ENCODE measurements at places on chromosomes 4 and X.

DNA sequence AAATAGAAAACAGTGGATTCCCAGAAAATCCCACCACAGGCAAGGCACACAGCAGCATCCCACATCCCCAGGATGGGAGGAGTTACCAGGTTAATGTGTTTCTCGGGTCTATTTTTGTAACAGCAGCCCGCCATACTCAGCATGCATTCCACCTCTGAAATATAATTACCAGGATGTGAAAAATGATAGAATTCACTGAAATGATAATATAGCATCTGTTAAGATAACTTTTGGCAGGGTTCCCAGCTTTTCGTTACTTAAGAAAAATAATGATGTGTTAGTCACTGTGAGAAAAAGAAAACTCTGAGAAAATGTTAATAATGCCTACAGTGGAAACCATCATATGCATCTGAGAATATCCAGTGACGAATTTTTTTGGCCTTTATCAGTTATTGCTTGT is 87.1 kb downstream of the VCX2 start:
- DNase-seq = no peak

DNA sequence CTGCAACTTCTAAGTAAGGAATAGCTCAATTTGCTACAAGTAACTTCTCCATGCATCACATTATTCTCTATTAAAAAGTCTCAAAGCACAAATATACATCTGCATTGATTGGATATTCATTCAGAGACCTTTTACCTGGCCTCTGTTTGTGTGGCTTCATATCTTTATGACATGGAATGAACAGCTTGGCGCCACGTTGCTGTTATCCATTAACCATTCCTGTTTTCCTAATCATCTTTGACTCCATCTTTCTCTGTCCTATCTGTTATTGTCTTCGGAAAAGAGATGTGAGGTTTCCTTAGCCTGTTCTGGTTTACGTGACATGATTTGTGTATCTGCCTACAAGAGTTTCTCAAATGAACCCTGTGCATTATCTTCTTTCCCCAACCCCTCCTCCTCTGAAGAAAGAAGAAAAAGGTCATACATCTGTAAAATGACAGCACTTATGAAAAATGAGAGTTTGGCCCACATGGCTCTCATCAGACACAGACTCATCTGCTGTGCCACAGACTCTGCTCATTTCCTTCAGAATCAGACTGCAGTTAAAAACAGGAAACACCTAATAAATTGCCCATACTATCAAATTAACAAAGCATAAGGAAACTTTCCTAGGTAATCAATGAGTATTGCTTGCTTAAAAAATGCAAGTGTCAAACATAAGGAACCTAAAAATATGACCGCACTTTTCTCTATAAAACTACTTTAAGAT is 347.6 kb upstream of the FAM241A start:
- DNase-seq = no peak

- DNase-seq = no peak
These were observed 46.7 kb downstream of the CXorf49B start for GRCh38 chrX:71809886-71810285.

- DNase-seq = no peak
These were observed 169.6 kb downstream of the RAPGEF2 start for GRCh38 chr4:159272273-159273140.

DNA sequence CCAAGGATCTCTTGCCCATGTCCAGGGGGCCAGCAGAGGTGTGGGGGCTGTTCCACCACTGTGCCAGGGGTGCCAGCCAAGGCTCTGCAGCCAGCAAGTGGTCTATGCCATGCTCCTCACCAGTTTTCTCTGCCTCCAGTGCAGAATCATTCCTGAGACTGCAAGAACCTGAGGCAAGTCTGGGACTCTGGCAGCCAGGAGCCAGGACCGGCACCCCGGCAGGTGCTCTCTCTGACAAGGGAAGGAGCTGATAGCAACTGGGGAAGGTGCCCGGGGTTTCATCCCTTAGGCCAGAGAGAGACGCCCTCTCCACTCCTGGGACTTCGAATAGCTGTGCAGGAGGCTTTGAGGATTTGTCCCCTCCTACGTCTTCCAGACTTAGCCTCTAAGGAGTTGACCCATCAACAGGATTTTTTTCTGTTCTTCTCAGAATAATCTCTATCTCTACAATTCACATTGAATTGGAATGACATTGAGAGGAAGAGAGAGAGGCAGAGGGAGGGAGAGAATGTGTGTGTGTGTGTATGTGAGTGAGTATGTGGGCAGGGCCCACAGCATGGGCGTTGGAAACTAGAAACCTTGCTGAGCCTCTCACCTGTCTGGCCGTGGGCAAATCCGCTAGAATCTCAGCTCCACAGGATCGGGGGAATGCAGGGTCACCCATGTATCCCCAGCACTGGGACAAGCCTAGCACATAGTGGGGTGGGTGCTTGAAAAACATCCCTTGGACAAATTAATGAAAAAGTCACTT is 74.5 kb upstream of the AFAP1 start:
- no peak for DNase-seq

GRCh38 chrX:3516051-3516541 is 169.6 kb upstream of the MXRA5 start:
- DNase-seq = no peak

DNA sequence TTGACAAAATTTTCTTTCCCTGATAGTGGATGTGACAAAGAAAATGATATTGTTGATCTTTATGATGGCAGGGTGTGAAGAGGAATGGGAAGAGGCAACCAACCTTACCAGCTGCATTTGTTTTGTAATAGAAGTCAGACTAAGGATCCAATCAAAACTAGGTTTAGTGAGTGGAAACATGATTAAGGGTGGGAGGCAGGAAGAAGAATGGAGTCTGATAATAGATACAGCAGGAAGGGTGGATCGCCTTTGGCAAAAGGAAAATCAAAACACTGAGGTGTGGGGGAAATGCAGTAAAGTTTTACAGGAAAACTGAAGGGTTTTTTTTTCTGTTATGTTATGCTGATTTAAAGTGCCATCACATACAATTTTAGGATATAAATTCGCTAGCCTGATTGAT is 3.4 kb downstream of the CLIC2 start:
- DNase-seq = no peak

GRCh38 chr4:45580334-45580733 is 543.5 kb downstream of the GABRG1 start:
- DNase-seq = no peak

GRCh38 chr4:174047363-174047762 is 236.1 kb downstream of the FBXO8 start:
- DNase-seq = no peak

- DNase-seq = no peak
These were observed 52.6 kb upstream of the DCTD start for GRCh38 chr4:182969651-182970279.

DNA sequence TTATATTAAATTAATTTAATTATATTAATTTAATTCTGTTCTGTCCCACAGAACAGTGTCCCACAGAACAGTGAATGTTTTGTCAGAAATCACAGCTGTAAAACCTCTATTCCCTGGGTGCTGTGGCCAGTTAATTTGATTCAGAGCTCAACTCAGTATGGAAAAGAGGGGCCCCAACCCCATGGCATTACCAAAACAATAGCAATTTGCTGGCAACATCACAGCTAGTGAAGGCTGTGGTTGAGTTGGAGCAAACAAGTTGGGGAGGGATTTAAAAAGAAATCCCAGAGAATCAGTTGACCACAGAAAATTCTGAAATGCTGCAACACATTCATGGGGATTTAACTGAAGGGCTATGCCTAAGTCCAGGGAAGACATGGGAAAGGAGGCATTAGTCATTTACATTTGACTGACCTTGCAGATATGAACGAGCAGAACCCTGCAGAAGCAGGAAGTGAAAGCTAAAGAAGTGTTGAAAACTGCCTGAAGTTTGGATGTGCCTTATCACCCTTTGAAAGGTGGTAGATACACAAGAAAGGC is 30.1 kb downstream of the PDHA2 start:
- DNase-seq = no peak

DNA sequence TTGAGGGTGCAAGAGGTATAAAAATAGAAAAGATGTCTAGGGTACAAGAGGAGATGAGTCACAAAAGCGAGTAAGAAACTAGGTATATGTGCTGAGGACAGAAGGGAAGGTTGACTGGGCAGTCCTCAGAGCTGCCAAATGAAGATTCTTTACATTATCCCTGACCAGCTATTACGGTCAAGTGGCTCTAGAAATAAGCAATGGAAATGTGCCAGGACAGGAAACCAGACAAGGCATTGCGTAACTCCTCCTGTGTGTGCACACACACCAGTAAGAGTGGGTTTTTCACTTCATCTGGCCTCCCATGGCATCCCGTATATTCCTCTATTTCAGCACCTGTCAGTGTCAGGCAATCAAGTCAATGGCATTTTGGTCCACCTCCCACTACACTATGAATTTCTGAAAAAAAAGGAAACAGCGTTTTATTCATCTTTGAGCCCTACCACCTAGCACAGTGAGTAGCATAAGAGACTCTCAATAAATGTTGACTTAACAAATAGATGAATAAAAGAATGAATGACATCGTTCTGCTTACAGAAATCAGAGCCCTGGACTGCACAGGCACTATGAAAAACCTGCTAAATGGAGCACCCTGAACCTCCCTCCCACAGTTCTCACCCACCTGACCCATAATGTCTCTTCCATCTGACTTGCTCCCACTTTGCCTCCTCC is 62.6 kb upstream of the KLF3 start:
- DNase-seq = no peak

DNA sequence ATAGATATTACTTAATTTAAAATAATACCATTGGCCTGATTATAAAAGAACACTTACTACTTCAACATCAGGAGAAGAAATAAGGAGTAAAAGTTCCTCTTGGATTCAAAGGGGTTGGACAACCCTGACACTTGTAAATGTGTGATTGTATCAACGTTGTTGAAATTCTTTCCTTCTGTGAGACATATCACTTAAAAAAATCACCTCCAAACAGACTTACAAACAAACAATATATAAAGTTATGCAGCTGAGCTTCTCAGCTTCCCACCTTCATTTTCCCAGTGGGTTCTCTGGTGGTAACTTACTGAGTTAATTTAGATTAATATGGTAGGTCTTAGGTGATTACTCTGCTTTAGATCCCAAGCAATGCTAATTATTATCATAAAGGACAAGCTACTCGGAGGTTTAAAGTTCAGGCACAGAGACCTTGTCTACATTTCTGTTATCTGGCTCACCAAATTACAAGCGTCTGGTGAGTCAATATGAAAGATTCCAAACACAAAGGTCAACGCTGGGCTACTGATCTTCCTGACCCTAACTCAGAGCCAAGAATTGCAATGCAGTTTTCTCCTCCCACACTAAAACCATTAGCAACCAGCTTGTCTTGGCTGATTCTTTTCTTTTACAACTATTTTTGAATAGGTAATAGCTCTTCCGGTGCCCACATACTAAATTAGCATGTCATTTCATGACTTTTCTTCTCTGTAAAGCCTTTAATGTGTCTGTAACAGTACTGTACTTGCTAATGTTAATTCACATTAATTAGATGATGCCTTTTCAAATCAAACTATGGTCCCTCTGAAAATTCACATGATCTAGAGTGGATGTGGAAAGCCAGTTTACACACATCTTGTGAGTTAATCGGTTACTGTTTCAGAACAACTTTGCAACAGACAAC is 157.6 kb downstream of the RASL11B start:
- DNase-seq = no peak

- no peak for DNase-seq
These were observed 5.4 kb downstream of the PCDH7 start for GRCh38 chr4:30725562-30725961.

- DNase-seq = no peak
These were observed 332.0 kb downstream of the GRXCR1 start for GRCh38 chr4:43224559-43224958.

DNA sequence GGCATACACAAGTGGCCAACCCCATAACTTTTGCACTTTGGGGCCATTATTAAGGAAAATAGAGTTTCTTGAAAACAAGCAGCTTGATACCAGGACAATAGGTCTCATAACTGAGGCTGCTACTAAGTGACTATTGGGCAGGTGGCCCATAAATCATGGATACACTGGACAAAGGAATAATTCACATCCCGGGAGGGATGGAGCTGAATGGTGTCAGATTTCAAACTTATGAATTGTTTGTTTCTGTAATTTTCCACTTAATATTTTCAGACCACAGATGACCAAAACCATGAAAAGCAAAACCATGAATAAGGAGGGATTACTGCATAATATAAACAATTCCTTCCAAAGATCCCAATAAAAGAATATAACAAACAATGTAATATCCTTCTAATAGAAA is 114.4 kb downstream of the WDFY3 start:
- no peak for DNase-seq

DNA sequence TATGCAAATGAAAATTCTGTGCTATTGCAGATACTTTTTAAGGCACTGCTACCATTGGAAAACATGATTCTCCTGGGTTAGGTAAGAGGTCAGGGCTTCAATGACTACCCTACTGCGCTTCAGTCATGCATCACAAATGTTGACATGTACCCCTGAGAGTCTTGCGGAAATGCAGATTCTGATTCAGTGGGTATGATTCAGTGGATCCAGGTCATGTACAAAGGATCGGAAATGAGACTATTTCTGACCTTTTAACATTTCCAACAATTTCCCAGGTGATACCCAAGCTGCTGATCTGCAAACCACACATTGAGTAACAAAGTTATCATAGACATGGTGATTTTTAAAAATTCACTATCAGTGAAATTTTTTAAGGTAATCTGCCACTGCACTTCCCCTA is 62.6 kb downstream of the DDX53 start:
- no peak for DNase-seq

DNA sequence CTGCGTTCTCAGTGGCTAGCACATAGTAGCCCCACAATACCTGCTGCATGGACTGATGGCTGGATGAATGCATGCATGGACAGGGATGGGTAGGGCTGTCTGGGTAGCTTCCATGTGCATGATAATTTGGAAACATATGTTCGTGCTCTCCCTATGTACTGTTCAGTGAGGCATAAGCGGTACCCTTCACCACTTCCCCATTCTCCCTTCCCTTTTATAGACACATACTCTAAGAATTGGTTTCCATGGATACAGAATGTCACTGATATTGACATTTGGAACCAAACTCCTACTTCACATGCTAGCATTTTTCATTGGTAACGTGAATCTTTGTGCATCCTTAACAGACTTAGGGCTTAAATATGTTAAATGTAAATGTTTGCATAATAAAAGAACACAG is 20.4 kb downstream of the USP46 start:
- DNase-seq = no peak

Data from activated naive CD8-positive, alpha-beta T cell treated with anti-CD3 and anti-CD28 coated beads, Interleukin-2, amount 50 U/mL, for 24 hours (primary cell).